NCI-H1048 (cell line): ENCODE measurements at places on chromosomes 13 and 19.
A peak's percentile ranks its signal among the peaks of the same experiment; 100 is the strongest.

DNA sequence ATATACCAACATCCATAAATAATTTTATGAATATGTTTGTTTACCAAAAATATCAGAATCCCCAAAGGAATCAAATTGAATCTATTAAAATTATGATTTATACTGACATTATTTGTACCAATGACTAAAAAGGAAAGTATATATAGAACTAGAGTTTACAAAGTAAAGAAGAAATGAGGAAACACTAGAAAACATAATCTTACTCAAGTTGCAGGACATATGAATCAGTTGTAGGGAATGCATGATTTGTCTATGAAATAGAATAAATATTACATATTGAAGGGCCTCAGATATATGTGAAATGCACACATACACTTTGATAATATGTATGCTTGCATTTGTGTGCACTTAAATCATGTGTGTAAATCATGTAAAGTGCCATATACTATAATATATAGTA, 1466.4 kb downstream of the EFNB2 start:
- DNase-seq = no peak

DNA sequence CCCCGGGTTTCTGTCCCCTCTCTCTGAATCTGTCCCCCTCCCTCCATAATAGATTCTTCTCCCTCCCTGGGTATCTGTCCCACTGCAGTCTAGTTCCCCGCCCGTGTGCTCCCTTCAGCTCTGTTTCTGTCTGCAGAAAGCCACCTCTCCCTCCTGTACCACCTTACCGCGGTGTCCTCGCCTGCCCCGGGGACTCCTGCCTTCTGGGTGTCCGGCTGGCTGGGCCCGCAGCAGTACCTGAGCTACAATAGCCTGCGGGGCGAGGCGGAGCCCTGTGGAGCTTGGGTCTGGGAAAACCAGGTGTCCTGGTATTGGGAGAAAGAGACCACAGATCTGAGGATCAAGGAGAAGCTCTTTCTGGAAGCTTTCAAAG, 1.3 kb downstream of the FCGRT start:
- DNase-seq = no peak

GRCh38 chr13:44899967-44900366, 89.3 kb downstream of the NUFIP1 start:
- peak; percentile 49 for DNase-seq

DNA sequence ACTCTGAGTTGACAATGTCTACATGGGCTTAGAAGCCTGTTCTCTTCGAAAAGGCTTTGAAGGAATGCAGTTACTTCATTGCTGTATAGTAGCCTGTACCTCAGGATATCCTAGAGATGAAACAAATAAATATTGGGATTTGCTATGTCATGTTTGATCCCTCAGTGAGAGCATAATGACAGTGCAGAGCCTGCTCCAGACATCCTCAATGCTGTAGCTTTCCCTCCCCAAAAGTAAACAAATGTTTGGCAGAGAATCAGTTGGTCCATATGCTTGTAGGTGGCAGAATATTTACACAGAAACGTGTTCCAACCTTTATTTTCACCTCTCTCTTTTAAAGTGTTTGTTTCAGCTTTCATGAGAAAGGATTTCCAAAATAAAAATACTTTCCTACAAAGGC, 515.3 kb upstream of the SGCG start:
- DNase-seq = no peak

DNA sequence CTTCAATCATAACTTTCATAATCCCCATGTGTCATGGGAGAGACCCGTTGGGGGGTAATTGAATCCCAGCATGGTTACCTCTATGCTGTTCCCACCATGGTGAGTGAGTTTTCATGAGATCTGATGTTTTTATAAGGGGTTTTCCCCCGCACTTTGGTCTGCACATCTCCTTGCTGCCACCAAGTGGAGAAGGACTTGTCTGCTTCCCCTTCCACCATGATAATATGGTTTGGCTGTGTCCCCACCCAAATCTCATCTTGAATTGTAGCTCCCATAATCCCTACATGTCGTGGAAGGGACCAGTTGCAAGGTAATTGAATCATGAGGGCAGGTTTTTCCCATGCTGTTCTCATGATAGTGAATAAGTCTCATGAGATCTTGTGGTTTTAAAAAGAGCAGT, 524.9 kb downstream of the SLITRK5 start:
- DNase-seq = no peak

GRCh38 chr13:69109891-69110525, 997.6 kb upstream of the ATXN8OS start:
- no peak for DNase-seq
